ENCODE measurements at places on chromosomes 6 and 20. TPM values are rescaled to one million over a fixed set of nuclear protein-coding genes. Genes with fewer than 3 reads are reported as not detected.

FOXA2 gene
- not detected for polyA plus RNA-seq

- DNase-seq, result no peak
- H3K36me3 ChIP-seq, result no peaks in the 10 kb centered on the region
- H3K27me3 ChIP-seq, result no peaks in the 10 kb centered on the region
- H3K27ac ChIP-seq, result no peak overlapping the region
- no peaks in the 10 kb centered on the region for H3K4me1 ChIP-seq
- H3K4me3 ChIP-seq, result no peak overlapping the region
Observed at GRCh38 chr20:22373164-22373895, 211.0 kb downstream of the FOXA2 start.

GRCh38 chr6:680666-681340, 12.1 kb downstream of the EXOC2 start:
- H3K27me3 ChIP-seq, result no peaks in the 10 kb centered on the region
- no peak overlapping the region for H3K27ac ChIP-seq
- peaks cover 37% of the 10 kb centered on the region for H3K4me1 ChIP-seq

DNA sequence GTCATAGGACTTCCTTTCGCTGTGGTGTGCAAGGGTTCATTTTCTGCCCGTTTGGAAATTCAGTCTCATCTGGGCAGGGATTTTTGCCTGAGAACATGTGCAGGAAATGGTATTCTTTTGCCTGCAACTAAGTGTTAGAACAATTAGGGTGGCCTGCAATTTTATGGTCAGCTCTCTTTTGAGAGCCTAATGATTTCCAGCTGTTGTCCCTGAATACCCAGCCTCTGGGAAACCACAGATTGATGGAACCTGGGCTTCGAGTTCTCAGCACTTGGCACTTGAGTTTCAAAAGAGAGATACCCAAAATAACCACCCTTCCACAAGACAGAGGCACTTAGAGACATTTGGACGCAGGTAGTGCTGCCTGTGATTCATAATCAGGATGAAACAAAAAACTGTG, 217.2 kb upstream of the FOXA2 start:
- H3K27ac ChIP-seq, result no peak overlapping the region
- peaks cover 11% of the 10 kb centered on the region for H3K4me1 ChIP-seq
- no peaks in the 10 kb centered on the region for H3K36me3 ChIP-seq
- no peak for DNase-seq
- no peak overlapping the region for H3K4me3 ChIP-seq
- no peaks in the 10 kb centered on the region for H3K27me3 ChIP-seq

All from endothelial cell of umbilical vein (primary cell).